ENCODE measurements at places on chromosomes 12 and 14. TPM values are rescaled to one million over a fixed set of nuclear protein-coding genes. Genes with fewer than 3 reads are reported as not detected.

DNA sequence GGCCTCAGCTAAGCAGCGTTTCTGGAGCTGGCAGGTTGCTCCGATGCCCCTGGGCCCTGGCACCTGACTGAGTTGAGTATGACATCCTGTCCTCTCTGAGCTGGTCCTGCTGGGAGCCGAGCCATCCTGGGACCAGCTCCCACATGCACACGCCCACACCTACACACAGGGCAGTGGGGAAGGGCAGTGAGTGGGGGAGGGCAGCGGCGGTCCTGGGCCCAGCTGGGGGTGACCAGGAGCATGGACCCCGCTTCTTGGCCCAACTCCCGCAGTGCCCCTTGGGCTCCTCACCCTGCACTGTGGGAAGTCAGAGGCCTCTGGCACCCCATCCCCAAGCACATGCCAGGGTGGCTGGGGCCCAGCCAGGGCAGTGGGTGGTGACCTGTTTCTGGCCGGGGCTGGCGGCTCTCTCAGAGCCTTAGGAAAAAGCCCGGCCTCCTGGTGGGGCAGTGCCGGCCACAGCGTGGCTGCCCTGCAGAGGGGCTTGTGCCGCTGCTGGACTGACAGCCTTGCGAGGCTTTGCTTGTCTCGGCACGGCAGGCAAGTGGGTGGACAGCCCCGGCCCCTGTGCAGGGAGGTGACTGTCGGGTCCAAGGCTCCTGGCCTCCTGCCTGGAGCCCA is 5.9 kb upstream of the CRIP2 start:
- no peak for DNase-seq

DNA sequence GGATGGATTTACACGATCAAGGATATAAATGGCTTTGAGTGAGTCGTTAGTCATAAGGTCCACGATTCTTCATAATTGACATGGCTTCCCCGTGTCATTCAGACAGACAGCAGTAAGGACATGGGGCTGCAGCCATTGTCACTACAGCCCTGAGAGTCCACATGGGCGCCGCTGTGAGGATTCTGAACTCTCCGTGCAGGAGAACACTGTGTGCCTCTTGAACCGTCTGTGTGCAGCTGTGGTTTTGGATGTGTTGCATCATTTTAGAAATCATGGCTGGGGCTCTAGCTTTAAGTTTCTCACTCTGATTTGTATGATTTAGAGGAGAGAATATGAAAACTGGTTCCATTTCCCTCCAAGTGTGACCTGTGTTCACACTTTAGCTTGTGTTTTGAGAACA is 47.2 kb downstream of the NPAS3 start:
- no peak for DNase-seq

DNA sequence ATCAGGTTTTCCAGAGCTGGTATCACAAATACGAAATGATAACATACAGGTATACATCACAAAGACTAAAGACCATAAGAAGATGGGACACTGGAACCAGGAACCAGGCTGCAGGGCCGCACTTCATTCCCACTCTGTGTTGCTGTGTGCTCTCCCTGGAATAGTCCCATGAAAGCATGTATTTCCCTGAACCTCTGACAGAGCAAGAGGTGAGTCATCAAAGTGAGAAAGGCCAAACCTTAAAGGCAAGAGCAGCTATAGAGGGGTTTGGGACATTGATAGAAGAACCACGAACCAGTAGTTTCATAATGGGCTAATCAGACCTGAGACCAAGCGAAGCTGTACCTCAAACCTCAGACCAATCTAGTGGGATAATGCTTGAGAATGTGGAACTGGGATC is 283.0 kb upstream of the PRKD1 start:
- DNase-seq: no peak

GRCh38 chr12:114680604-114681069 is 3.3 kb downstream of the TBX3 start:
- no peak for DNase-seq

DNA sequence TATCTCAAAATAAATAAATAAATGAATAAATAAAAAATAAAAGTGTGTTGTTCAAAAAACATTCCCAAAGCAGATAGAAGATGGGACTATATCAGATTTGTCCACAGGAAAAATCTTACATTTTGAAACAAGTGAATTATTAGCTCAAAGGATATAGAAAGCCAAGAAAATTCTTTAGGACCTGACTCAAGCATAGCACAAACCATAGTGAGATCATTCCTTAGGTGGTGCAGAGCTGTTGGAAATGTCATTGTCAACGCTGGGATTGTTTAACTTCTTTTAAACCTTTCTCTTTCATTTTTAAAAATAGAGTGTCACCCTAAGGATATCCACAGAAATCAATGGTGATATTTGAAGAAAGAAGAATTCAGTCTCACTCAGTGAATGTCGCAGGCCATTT is 43.5 kb downstream of the DRAM1 start:
- no peak for DNase-seq

DNA sequence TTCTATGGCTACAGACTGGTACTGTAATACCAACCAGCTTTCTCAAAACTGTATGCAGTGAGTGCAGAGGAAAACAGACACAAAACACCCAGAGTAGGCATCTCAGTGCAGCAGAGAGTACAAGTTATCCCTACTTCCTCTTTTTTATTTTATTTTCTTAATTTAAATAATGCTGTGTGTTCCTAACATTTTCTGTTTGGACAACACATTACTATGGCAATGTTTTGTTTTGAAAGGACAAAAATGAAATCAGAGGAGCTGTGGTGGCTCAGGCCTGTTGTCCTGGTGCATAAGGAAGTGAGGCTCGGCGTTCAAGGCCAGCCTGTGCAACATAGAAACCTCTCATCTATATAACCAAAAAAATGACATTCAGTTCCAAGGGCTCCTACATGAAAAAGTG is 33.7 kb upstream of the SELPLG start:
- peak; percentile 67 for DNase-seq

PLA2G1B gene
- total RNA-seq: not detected

GRCh38 chr14:103019826-103020225 is 37.5 kb downstream of the CDC42BPB start:
- no peak for DNase-seq

DNA sequence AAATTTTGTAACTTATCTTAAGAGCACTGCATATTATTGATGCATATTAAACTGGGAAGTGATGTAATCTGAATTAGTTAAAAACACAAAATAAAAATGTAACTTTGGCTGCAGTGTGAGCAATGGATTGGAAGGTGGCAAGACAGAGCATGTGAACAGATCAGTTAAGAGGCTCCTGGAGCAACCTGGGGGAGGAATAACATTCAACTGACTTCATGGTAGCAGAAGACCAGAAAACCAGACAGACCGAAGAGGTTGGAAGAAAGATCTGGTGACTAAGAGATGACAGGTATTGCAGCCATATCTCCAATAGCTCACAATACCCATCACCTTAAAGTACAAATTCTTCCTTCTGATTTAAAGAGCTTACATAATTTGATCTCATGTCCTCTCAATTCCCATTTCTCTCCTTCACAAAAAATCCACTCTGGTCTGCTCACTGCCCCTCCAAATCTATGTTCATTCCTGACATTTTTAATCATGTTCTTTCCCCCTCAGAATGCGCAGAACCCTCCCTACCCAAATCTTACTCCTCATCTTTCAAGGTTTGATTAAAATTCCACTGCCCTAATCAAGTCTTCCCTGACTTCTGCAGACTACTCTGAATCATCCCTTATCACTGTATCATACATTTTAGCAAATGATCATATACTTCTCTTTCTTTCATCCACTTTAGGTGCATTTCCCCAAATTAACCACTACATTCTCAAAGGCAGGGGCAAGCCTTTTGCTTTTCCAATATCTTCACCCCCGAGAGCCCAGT is 51.5 kb downstream of the DUSP16 start:
- DNase-seq: no peak

Measured in OCI-LY7 (cell line).